ENCODE measurements at places on chromosomes 5 and 9.

GRCh38 chr5:8383616-8384015, 514.7 kb downstream of the MTRR start:
- no peak for DNase-seq

DNA sequence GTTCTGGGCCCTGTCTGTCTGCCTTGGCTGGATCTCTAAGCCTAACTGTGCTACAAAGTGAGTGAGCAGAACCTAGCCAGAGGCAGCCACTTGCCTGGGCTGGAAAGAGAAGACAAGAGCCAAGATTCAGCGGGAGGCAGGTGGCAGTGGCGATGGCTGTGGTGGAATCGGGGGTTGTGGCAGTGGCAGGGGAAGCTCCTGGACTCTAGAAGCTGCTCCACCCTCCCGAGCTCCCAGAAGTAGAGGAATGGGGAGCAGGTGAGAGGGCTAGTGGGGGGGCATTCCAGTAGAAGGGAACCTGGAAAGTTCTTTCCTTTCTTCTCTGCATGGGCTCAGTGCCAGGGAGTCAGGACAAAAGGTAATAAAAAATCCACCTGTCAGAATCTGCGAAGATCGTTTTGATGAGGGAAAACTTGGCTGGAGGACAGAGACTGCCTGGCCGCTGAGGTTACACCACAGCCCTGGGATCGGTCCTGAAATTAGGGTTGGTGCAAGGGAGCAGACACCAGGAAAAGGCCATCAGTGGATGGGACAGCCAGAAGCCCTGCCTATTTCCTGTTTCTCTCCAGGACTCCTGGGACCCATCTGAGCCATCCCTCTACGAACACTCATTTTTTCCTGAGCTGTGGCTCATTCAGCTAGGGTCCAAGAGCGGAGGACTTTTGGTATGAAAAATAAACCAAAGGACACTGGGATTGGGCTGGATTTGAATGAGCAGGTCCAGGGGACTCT, 1.6 kb downstream of the CRAT start:
- no peak for DNase-seq

- no peak for DNase-seq
Observed at GRCh38 chr5:94021246-94021645, 279.8 kb upstream of the POU5F2 start.

GRCh38 chr9:72763022-72763421, 189.8 kb downstream of the ALDH1A1 start:
- no peak for DNase-seq

GRCh38 chr9:72863456-72864094, 89.3 kb downstream of the ALDH1A1 start:
- no peak for DNase-seq

GRCh38 chr5:87588316-87588715, 175.6 kb upstream of the CCNH start:
- DNase-seq: no peak

- no peak for DNase-seq
Observed at GRCh38 chr9:14242150-14242805, 71.7 kb downstream of the NFIB start.

GRCh38 chr5:134944630-134945029, 23.1 kb upstream of the CATSPER3 start:
- no peak for DNase-seq
